ENCODE measurements at places on chromosomes 2 and 18. TPM values are rescaled to one million over a fixed set of nuclear protein-coding genes. Genes with fewer than 3 reads are reported as not detected.
A peak's percentile ranks its signal among the peaks of the same experiment; 100 is the strongest.

Gene TUBA4A
- total RNA-seq: 14.3 TPM

DNA sequence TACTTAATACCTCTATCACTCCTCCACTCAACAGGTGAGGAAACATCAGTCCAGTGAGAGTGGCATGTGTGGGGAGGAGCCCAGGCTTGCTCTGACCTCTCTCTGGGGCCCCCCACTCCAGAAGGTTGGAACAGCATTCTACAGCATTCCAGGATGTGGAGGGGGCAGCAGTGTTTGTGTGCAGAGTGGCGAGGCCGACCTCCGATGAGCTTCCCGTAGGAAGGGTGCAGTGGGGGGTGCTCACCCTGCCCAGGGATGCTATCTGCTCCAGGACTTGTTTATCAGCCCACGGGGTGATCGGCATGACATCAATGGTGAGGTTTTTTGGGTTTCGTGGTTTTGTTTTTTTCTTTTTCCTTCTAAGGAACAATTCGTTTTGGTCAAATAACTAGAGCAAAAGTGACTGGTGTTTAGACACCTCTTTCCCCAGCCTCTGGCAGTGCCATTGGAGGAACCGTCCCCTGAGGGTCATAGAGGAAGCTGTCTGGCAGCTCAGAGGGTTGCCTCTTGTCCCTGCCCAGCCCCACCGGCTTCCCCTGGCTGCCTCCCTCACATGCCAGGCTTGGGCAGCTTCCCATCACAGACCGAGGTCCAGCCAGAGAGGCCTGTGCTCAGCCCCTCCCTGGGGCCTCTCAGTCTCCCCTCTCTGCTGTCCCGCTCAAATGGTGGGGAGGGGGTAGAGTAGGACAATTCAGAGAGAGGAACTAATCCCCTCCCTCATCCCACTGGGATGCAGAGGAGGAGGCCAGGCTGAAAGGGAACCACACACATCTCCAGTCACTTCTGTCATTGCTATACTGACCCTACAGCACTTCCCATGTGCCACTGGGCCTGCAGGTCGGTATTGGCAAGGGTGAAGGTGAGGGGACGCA, 96.5 kb downstream of the ZFP36L2 start:
- H3K36me3 ChIP-seq: no peaks in the 10 kb centered on the region
- peaks cover 19% of the 10 kb centered on the region for H3K4me1 ChIP-seq
- H3K27me3 ChIP-seq: no peaks in the 10 kb centered on the region
- no peak for DNase-seq
- no peak overlapping the region for H3K27ac ChIP-seq

GRCh38 chr18:57748770-57749603, 54.1 kb downstream of the ATP8B1 start:
- peaks cover 21% of the 10 kb centered on the region for H3K4me1 ChIP-seq
- H3K27ac ChIP-seq: no peak overlapping the region
- DNase-seq: peak; percentile 70
- no peak overlapping the region for H3K4me3 ChIP-seq
- no peaks in the 10 kb centered on the region for H3K27me3 ChIP-seq

GRCh38 chr18:42839408-42839807, 276.1 kb downstream of the RIT2 start:
- H3K36me3 ChIP-seq: no peaks in the 10 kb centered on the region
- H3K4me1 ChIP-seq: no peaks in the 10 kb centered on the region
- H3K27me3 ChIP-seq: no peaks in the 10 kb centered on the region

Gene RESP18
- not detected for total RNA-seq

GRCh38 chr2:107545066-107545465, 281.6 kb upstream of the RGPD4 start:
- H3K27me3 ChIP-seq: no peaks in the 10 kb centered on the region
- H3K4me1 ChIP-seq: no peaks in the 10 kb centered on the region
- DNase-seq: no peak
- H3K27ac ChIP-seq: no peak overlapping the region

GRCh38 chr2:218047536-218048225, 21.4 kb upstream of the RUFY4 start:
- no peak overlapping the region for H3K27ac ChIP-seq
- H3K4me1 ChIP-seq: no peaks in the 10 kb centered on the region
- no peak overlapping the region for H3K4me3 ChIP-seq
- H3K36me3 ChIP-seq: no peaks in the 10 kb centered on the region

DNA sequence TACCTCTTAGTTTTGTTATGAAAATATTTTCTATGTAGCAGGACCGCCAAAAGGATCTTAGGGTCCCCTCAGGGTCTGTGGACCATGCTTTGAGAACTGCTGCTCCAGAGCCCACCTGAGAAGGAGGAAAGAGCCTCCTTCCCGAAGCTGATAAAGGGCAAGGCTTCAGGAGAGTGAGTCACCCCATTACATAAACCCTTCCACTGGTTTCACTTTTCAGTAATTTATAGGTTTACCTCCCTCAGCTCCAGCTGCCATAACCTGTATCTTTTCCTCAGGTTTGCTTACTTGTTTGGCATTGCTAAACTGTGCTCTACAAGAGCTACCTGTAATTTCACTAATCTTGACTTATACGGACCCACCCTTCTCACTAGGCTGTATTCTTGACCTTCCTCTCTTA, 6.6 kb downstream of the TTLL4 start:
- no peaks in the 10 kb centered on the region for H3K36me3 ChIP-seq
- no peak overlapping the region for H3K27ac ChIP-seq
- 0 out of 2 replicates have a peak, but pooled peaks cover 4% of the 10 kb centered on the region for H3K4me1 ChIP-seq
- H3K27me3 ChIP-seq: no peaks in the 10 kb centered on the region
- DNase-seq: peak; percentile 47

Gene UGT1A1
- not detected for total RNA-seq

GRCh38 chr2:109721626-109722025, 72.5 kb upstream of the RGPD5 start:
- no peaks in the 10 kb centered on the region for H3K27me3 ChIP-seq
- H3K36me3 ChIP-seq: no peaks in the 10 kb centered on the region
- H3K27ac ChIP-seq: no peak overlapping the region
- no peaks in the 10 kb centered on the region for H3K4me1 ChIP-seq
- no peak overlapping the region for H3K4me3 ChIP-seq
- DNase-seq: no peak

GRCh38 chr2:111123751-111124150, 3.0 kb downstream of the BCL2L11 start:
- no peaks in the 10 kb centered on the region for H3K36me3 ChIP-seq
- peaks cover 13% of the 10 kb centered on the region for H3K27me3 ChIP-seq
- no peak for DNase-seq

DNA sequence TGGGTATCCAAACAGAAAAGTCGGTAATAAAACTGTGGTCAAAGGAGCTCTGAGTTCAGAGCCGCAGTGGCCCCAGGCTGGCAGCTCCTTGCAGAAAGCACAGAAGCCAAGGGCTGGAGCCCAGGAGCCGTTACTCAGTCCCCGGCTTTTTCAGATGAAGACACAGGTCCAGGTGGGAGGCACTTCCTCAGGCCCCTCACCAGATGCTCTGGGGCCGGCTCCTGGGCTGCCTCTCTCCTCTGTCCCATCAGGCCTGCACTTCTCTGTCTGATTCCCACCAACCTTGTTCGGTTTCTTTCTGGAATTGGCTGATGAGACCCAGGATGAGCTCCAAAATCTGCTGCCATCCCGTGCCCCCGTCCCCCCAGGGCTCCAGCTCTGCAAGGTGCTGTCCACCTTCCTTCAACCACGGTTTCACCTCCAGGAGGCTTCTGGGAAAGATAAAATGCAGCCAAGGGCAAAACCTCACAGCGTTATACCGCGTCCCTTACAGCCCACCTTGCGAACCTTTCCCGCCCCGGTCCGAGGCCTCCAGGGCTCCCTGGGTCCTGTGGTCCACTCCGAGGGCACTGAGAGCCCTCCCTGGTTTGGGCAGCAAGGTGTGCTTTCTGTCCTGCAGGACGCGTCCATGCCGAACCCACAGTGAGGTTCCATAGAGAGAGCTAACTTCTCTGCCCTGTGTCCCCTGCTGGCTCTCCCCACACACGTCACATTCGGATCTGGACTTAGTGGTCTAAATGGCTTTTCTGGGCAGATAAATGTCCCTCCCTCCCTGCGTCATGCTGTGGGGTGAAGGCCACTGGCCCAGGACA, 102.9 kb downstream of the TPO start:
- DNase-seq: no peak
- H3K4me1 ChIP-seq: no peaks in the 10 kb centered on the region
- no peaks in the 10 kb centered on the region for H3K36me3 ChIP-seq
- H3K27ac ChIP-seq: no peak overlapping the region
- H3K27me3 ChIP-seq: peaks cover 5% of the 10 kb centered on the region
- no peak overlapping the region for H3K4me3 ChIP-seq

Gene SIX3
- not detected for total RNA-seq

Gene UNC80
- not detected for total RNA-seq

- H3K27me3 ChIP-seq: no peaks in the 10 kb centered on the region
- H3K27ac ChIP-seq: no peak overlapping the region
- peaks cover 16% of the 10 kb centered on the region for H3K4me1 ChIP-seq
- no peak overlapping the region for H3K4me3 ChIP-seq
- H3K36me3 ChIP-seq: no peaks in the 10 kb centered on the region
These were observed 27.1 kb upstream of the TMEM178A start for GRCh38 chr2:39638581-39638980.

DNA sequence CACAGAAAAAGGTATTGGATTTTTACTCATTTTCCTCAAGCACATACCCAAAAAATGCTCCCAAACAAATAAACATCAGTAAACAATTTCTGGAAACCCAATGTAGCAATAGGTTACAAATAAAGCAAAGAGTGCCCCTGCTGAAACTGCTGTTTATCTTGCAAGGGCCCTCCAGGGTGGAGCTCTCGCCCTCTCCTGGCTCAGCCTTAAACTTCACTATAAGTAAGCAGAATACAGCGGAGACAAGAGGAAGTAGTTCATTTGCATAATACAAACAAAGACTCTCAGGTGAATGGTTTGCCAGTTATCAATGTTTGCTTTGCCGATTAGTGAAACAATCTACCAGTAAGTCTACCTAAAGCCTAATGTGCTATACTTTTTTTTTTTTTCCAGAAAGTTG, 437.6 kb downstream of the DLGAP1 start:
- 0 out of 2 replicates have a peak, but pooled peaks cover 4% of the 10 kb centered on the region for H3K4me1 ChIP-seq
- no peak overlapping the region for H3K27ac ChIP-seq
- no peaks in the 10 kb centered on the region for H3K36me3 ChIP-seq
- peak; percentile 20 for DNase-seq

Gene SGPP2
- total RNA-seq: not detected

- DNase-seq: no peak
- H3K27me3 ChIP-seq: no peaks in the 10 kb centered on the region
- H3K36me3 ChIP-seq: no peaks in the 10 kb centered on the region
- no peak overlapping the region for H3K4me3 ChIP-seq
These were observed 304.0 kb downstream of the DYSF start for GRCh38 chr2:71757351-71757750.

DNA sequence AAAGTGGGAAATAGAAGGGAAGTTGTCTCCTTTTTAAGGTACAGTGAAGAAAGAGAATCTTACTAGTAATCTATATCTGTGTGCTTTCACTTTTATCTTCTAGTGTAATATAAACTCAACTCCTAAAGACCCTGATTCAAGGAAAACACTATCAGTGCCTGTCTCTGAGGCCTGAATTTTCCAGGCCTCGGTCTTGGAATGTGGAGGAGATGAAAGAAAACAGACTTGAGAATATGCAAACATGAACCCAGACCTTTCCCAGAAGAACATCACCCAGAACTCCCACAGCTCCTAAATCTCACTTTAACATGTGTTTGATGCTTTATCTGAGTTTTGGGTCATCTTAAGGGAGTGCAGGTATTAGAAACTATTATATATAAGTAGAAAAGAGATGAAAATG, 51.8 kb downstream of the EPB41L5 start:
- no peak for DNase-seq
- H3K27me3 ChIP-seq: no peaks in the 10 kb centered on the region
- no peak overlapping the region for H3K4me3 ChIP-seq

DNA sequence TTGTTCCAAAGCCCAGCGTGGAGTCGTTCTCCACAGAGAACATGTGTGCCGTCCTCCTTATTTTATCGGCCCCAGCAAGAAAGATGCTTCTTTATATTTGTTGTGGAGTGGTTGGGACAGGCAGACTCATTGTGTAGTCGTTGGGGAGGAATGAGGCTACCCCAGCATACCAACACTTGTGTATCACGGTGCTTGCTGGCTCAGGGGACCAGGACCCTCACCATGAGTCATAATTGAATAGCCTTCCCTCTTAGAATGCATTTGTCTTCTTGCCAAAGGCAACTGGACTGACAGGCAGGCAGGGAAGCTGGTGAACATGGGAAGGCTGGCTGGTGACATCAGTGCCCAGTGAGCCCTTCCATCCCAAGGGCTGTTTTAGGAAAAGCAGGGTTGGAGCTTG, 4.7 kb downstream of the CAPN10 start:
- no peaks in the 10 kb centered on the region for H3K36me3 ChIP-seq
- no peak overlapping the region for H3K4me3 ChIP-seq
- DNase-seq: peak; percentile 11
- peaks cover 5% of the 10 kb centered on the region for H3K4me1 ChIP-seq
- H3K27me3 ChIP-seq: no peaks in the 10 kb centered on the region
- no peak overlapping the region for H3K27ac ChIP-seq

Gene PJVK
- 0.97 TPM for total RNA-seq

Gene SP100
- total RNA-seq: 75.8 TPM

GRCh38 chr18:56315363-56315762, 323.0 kb downstream of the TXNL1 start:
- H3K4me1 ChIP-seq: peaks cover 7% of the 10 kb centered on the region
- H3K27ac ChIP-seq: no peak overlapping the region
- no peak overlapping the region for H3K4me3 ChIP-seq
- DNase-seq: peak; percentile 71

- no peaks in the 10 kb centered on the region for H3K36me3 ChIP-seq
- peaks cover 7% of the 10 kb centered on the region for H3K4me1 ChIP-seq
- H3K27me3 ChIP-seq: no peaks in the 10 kb centered on the region
- DNase-seq: peak; percentile 42
- no peak overlapping the region for H3K4me3 ChIP-seq
These were observed 26.4 kb upstream of the PKDCC start for GRCh38 chr2:42021464-42021863.

GRCh38 chr2:109685453-109685852, 71.3 kb downstream of the SOWAHC start:
- H3K36me3 ChIP-seq: no peaks in the 10 kb centered on the region
- H3K27me3 ChIP-seq: no peaks in the 10 kb centered on the region
- no peak overlapping the region for H3K27ac ChIP-seq
- H3K4me1 ChIP-seq: no peaks in the 10 kb centered on the region
- no peak overlapping the region for H3K4me3 ChIP-seq
- no peak for DNase-seq

- H3K27me3 ChIP-seq: no peaks in the 10 kb centered on the region
- no peak for DNase-seq
- no peaks in the 10 kb centered on the region for H3K36me3 ChIP-seq
- H3K4me1 ChIP-seq: peaks cover 8% of the 10 kb centered on the region
These were observed 16.3 kb downstream of the PCBP1 start for GRCh38 chr2:70103531-70104061.

DNA sequence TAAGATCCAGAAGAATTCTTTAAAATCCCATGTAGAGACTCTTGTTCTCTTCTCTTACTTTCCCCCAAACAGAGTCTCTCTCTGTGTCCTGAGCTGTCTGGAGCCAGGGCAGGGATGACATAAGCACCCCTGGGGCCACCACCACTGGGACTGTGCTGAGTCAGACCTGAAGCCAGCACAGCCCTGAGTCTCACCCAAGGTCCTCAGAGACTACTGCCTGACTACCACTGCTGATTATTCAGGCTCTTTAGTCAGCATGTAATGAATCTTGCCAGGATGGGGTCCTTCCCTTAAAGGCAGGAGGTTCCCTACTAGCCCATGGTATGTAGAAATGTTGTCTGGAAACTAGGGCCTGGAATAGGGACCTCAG, 34.9 kb upstream of the DYNC1I2 start:
- H3K4me3 ChIP-seq: no peak overlapping the region
- no peaks in the 10 kb centered on the region for H3K36me3 ChIP-seq
- no peak overlapping the region for H3K27ac ChIP-seq
- DNase-seq: peak; percentile 80

Data from GM23248 (cell line).